ENCODE measurements at places on chromosomes 11 and 22. TPM values are rescaled to one million over a fixed set of nuclear protein-coding genes. Genes with fewer than 3 reads are reported as not detected.

DNA sequence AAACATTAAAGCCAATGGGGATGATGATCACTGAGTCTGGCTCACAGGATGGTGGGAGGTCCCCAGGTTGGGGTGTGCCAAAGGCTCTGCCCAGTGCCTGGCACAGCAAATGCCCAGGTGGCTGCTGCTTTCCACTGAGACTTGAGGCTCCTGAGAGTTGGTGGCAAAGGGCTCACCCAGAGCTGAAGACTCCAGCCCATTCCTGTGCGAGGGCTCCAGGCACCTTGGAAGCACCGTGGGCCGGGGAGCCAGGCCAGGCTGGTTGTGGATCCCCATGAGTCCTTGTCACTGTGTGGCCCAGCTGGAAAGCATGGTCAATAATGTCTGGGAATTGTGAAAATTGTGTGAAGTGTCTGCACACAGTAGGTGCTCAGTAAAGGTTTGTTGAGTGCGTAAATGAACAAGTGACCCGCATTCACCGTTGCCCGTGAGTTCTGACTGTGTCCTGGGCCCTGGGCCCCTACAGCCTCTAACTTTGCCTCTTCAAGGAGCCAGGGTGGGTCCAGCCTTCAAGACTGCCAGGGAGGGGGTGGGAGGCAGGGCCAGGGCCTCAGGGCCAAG is 2.8 kb upstream of the UNC93B1 start:
- no peak for DNase-seq

GRCh38 chr22:50693462-50693861 is 20.8 kb downstream of the SHANK3 start:
- DNase-seq, result no peak

- no peak for DNase-seq
Measured at GRCh38 chr22:21726650-21727049, 8.9 kb downstream of the YPEL1 start.

- no peak for DNase-seq
Measured at GRCh38 chr22:47631571-47632102, 869.2 kb downstream of the TBC1D22A start.

- no peak for DNase-seq
Measured at GRCh38 chr11:78886616-78887015, 312.0 kb upstream of the NARS2 start.

Gene OR4A16
- not detected for total RNA-seq

Gene SLC22A9
- total RNA-seq, result not detected

Gene PGR
- total RNA-seq, result 2.5 TPM

Measured in lung (tissue), 17 donors.